ENCODE measurements at places on chromosomes 13 and 19.

DNA sequence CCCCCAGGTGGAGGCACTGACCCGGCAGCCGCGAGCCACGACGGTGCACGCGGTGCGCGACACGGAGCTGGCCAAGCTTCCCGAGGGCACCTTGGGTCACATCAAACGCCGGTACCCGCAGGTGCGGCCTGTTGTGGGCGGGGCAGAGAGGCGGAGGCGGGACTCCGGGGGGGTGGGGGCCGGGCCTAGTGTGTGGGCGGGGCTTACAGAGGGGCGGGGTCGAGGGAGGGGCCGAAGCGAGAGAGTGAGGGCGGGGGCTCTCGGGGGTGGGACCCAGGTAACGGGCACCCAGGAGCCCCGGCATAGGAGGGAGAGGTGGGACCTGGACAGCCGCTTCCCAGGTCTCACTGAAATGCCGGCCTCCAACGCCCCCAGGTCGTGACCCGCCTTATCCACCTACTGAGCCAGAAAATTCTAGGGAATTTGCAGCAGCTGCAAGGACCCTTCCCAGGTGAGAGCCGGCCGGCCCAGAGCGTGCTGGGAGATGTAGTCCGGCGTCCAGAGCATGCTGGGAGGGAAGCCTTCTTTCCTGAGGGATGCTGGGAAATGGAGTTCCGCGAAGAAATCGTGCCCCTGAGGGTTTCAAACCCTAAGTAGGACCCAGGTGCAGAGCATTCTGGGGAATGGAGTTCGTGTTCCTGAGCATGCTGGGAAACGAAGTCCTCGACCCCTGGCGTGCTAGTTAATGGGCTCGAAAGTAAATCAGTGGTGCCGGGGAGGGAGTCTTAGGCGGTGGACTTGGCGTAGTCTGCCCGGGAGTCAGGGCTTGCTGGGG is 15.7 kb downstream of the PNPLA6 start:
- peak; percentile 84 for DNase-seq

DNA sequence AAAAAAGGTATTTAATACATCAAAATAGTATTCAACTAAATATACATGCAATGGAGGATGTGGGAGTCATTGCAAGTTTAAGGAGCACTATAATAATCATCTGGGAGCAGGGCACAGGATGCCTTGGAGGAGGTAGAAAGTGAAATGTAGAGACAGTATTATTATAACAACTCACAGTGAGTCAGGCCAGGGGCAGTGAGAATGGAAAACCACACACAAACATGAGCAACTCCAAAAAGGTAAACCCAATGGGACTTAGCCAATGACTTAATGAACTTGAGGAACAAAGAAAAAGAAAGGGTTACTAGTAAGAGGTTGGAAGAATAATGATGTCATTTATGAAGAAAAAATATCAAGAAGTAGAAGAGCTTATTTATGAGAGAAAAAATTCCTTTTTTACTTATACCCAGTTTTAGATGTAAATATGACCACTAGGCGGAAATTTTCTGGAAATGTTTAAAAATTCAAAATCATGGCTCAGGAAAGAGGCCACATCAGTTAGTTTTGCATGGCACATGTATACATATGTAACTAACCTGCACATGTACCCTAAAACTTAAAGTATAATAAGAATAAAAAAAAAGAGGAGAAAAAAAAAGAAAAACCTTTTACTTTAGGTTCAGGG is 389.3 kb downstream of the SUCLA2 start:
- no peak for DNase-seq

DNA sequence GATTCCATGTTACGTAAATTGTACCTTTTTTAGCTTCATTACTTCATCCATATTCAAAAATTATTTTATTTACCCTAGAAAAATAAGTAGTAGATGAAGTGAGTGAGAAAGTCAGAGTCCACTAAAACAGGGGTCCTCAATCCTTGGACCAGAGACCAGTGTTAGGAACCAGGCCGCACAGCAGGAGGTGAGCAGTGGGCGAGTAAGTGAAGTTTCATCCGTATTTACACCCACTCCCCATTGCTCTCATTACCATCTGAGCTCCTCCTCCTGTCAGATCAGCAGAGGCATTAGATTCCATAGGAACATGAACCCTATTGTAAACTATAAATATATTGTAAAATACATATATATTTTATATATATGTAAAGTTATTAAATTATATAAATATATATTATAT is 119.0 kb downstream of the PAN3 start:
- no peak for DNase-seq

- no peak for DNase-seq
Observed at GRCh38 chr13:98576200-98576945, 534 bp downstream of the STK24 start.

DNA sequence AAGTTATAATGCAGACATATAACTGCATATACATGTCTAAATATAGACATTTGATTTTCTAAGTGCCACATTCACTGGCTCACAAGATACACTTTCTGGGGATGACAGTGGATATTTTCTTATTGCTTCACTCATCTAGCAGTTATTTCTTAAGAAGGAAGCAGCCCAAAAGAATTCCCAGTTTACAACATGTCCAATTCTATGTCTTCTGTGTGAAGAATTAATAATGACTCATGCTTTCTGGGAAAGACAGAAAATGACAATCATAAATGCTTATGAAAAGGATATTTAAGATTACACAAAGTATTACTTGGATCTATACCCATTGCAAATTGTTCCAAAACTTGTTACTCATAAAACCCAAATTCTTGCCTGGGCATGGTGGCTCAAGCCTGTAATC is 543.4 kb downstream of the SUCLA2 start:
- DNase-seq, result no peak

GRCh38 chr13:75415694-75416093 is 66.3 kb downstream of the TBC1D4 start:
- no peak for DNase-seq

GRCh38 chr13:99281811-99282263 is 23.7 kb upstream of the GPR18 start:
- DNase-seq, result peak; percentile 26

DNA sequence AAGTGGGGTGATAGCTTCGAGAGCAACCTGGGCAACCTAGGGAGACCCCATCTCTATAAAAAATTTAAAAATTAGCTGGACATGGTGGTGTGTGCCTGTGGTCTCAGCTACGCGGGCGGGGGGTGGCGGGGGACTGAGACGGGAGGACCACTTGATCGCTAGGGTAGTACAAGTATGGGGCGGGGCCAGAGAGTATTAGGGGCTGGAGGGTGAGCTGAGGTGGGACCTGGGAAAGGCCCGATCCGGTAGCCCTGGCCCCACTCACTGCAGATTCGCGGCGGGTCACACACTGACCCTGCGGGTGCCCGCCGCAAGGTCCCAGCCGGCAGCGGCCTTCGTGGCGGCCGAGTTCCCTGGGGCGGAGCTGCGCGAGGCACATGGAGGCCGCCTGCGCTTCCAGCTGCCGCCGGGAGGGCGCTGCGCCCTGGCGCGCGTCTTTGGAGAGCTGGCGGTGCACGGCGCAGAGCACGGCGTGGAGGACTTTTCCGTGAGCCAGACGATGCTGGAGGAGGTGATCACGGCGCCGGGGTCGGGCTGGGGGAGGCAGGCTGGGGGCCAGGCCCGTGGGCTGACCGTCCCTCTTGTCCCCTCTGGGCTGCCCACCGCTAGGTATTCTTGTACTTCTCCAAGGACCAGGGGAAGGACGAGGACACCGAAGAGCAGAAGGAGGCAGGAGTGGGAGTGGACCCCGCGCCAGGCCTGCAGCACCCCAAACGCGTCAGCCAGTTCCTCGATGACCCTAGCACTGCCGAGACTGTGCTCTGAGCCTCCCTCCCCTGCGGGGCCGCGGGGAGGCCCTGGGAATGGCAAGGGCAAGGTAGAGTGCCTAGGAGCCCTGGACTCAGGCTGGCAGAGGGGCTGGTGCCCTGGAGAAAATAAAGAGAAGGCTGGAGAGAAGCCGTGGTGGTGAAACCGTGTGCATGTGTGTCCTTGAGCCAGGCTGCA is 2.0 kb upstream of the ARHGAP45 start:
- DNase-seq, result peak; percentile 95

DNA sequence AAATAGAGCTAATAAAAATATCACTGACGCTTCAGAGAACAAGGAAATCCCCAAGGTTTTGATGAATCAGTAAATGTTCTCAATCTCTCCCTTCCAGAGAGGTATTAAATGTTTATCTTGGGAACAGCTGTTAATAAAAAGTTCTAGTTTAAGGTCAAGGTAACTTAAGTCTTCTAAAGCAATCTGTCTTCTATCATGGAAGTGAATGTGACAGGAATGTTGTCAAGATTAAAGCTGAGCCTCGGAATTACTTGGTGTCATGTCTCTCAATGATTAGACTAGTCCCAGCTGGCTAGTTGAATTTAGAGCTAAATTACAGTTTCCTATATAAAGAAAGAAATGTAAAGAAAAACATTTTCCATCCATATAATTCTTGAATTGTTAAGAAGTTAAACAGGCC is 23.4 kb downstream of the ESD start:
- DNase-seq, result no peak

GRCh38 chr19:28730791-28731512 is 482.0 kb downstream of the UQCRFS1 start:
- DNase-seq, result no peak

- no peak for DNase-seq
Observed at GRCh38 chr19:4816202-4816949, 15.1 kb downstream of the TICAM1 start.

DNA sequence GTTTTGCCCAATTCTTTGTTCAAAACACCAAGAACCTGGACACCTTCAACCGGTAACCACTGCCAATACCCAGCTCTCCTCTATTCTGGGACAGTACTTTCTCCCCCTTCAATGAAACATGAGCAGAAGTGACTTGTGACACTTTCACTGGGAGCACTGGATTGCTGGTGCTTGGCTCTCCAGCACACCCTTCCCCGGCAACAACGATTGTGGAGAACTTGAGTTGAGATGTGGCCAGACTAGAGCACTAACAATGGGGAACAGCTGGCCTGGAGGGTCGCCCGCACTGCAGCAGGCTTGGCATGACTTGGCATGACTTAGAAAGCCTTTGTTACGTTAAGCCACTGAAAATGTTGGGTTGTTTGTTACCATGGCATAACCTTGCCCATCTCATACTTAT is 7.5 kb upstream of the B3GLCT start:
- no peak for DNase-seq

- DNase-seq, result no peak
Observed at GRCh38 chr19:33039108-33039599, 25.5 kb downstream of the RHPN2 start.

DNA sequence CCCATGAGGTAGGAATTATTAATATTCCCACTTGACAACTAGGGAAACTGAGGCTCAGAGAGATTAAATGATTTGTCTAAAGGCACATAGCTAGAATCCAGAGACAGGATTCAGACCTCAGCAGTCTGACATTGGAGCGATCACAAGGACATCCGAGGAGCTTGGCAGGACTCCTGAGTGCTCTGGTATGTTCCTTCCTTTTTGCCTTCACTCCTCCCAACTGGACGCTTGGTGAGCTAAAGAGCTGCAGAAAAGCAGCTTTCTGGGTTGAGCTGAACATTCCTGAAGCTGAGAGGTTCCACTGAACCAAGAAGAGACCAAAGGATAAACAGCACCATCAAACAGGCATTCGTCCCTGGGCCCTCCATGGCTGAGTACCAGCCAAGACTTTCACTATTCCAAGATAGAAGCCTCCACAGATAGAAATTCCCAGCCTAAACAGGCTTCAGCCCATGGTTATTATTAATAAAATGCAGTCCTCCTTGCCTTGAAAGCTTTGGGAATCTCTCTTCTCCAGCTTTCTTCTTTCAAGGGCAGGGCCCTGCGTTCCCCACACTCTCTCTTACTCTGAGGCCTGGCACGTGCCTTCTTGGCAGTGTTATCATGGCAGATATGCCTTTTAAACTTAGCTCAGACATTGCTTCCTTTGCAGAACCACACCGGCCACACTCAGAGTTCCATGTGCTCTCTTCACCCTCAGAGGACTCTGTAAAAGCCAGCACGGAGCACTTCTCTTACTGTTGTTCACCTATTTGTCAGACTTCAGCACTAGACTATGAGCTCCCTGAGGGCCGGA is 97.1 kb downstream of the CYSLTR2 start:
- no peak for DNase-seq

DNA sequence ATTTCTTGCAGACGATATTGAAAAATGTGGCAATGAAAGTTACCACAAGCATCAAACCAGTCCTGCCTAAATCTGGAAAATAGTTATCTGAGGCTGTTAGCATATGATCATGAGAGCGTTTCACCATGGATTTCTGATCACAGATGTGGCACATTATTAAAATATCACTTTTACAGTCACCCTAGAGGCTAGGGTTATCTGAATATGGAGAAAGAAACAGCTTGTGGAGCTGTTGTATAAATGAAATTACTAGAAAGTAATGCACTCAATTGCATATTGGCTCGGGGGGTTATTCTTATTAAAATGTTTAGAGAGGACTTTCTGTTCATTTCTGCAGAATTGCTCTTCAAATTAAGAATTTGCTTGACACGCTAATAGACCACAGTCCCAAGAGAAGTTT is 35.6 kb downstream of the ALOX5AP start:
- DNase-seq, result no peak

DNA sequence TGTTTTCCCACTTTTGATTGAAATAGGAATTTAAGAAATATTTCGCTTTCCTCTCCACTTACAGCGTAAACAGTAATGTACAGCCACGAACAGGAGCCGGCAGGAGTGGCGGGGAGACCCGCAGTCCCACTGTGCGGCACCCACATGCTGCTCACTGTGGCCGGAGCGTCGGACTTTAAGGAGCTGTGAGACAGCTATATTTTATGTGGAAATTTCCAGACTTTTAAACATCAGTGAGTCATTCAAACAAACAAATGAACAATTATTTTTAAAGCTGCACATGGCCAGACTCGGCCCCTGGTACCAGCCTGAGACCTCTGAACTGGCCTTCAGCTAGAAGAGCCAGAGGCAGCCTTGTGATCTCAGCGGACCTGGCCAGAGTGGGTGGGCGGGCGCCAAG is 52.5 kb downstream of the CRYL1 start:
- DNase-seq, result no peak

- peak; percentile 25 for DNase-seq
Observed at GRCh38 chr19:27657271-27658051, 1555.5 kb downstream of the UQCRFS1 start.

- peak; percentile 97 for DNase-seq
Observed at GRCh38 chr19:33294058-33294798, 8.1 kb downstream of the CEBPA start.

GRCh38 chr13:24012648-24013047 is 115.3 kb upstream of the C1QTNF9B start:
- no peak for DNase-seq

- no peak for DNase-seq
Observed at GRCh38 chr19:2856457-2857050, 10.6 kb upstream of the ZNF556 start.

- peak; percentile 55 for DNase-seq
Observed at GRCh38 chr19:2973229-2973628, 4.1 kb upstream of the TLE6 start.

DNA sequence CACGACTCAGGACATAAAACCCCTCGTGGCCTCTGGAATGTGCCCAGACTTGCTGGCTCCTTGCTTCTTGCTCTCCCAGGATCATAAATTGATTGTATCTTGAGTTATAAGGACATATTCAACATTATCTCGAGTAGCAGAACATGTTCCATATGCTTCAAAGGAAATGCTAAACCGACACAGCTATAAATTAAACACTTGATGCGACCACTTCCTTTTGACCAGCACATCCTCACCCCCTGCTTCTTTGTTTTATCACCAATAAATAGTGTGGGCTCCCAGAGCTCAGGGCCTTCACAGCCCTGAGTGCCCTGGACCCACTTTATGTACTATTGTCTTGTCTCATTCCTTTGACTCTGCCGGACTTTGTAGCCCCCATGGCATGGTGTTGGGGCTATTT is 157.0 kb upstream of the PABPC3 start:
- DNase-seq, result no peak
